ENCODE measurements at places on chromosomes 12 and 14.
A peak's percentile ranks its signal among the peaks of the same experiment; 100 is the strongest.

DNA sequence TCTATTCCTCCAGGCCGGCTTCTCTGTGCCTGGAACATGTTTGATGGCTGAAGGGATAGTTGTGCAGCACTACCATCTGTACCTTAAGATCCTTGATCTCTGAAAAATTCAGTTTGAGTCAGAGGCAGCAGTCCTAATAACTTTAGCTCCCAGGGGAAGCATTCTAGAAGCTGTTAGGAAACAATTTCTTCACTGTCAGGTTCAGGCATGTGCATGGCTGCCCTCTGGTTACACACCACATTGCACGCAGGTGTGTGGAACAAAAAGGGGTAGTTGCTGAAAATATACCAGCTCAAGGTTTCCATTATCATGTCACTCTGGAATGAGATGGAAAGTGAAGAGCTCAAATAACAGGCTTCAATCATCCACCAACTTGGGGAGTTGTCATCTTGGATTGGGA is 80.1 kb downstream of the CHST11 start:
- DNase-seq: no peak

- DNase-seq: no peak
These were observed 163.9 kb upstream of the PRMT8 start for GRCh38 chr12:3326850-3327780.

DNA sequence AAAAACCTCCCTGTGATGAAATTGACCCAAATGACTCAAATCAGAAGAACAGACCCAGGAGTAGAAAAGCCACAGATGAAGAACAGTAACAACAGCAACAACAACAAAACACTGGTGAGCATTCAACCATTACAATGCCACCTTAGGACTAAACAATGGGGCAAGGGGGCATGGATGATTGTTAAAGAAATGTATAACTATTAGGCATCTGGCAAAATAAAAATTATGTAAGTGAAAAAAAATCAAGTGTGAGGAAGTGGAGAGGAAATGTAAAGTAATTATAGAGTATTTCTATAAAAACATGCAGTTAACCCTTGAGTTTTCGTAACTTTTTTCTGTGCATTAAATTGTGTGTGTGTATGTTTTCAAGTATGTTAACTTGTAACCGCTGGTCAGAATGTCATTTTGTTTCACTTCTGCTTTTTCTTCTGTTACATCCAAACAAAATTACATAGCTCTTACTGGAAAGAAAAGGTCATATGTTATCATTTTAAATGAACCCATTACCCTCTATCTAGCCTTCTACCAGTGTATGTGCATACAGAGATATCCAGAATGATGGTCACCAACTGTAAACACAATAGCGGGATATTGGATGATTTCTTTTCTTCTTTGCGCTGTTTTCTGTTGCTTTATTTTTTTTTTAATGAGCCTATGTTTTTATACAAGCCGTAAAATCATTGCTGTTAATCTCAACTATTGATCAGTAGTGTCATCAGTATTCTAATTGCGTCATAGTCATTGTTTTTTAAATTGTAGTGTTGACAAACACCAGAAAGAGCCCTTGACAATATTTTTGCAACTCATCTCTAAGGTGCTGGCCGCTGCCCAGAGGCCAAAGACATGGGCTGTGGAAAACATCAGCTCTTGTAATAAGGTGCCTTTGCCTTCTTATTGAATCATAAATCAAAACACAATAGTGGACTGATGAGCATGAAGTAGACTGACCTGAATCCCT is 170.6 kb downstream of the CRADD start:
- no peak for DNase-seq

DNA sequence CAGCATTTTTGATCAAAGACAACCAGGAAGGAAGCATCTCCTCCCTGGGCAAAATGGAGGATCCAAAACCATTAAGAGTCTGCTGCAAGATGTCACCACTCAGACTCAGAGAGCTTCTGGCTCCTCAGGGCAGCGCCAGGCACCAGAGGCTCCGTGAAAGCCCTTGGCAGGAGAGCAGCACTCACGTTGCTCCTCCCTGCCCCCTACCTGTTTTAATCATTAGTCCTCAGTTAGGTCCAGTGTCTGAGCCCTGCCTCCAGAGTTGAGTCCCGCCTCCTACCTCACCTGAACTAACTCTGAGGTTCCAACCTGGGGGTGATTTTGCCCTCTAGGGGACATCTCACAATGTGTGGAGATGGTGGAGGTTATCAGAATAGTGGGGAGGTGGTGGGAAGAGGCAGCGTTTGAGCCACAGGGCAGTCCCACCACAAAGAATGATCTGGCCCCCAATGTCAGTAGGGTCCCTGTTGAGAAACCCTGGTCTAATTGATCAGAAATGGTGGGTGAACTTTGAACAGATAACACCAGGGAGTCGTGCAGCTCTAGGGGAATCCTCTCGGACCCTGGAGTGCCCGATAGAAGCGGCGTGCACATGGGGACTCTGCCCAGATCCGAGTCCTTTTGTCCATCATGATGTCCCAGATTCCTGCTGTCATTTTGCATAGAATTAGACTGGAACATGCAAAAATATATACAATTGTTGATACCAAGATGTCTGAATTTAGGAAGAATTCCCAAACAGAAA is 156.7 kb upstream of the DIO3 start:
- peak; percentile 57 for DNase-seq

DNA sequence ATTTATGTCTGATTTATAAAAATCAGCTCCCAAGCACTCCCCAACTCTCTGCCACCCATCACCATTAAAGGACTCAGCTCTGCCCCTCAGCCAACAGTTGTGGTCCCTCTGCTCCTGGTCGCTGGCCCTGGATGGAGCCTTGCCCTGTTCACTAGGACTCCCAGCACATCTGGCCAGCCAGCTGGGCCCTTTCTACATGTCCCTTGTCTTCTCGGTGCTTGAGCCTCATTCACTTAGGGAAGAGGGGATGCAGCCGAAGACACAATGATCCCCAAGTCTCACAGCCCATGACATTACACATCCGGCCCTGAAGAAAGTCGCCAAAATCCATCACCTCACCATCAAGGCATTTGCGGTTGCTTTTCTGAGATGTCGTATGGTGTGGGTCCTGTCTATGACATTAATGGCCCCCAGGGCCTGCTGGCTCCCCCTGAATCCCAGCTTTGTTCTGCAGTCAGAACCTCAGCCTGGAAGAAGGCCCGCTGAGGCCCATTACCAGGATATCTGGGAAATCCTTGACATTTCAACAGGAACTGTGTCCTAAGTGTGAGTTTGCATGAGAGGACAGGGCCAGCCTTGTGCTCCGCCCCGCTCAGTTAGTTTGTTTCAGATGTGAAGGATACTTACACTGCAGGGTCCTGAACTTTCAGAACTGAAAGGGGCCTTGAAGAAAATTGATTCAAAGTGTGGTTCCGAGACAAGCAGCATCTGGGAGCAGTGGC is 19.1 kb downstream of the TSPAN11 start:
- DNase-seq: no peak

DNA sequence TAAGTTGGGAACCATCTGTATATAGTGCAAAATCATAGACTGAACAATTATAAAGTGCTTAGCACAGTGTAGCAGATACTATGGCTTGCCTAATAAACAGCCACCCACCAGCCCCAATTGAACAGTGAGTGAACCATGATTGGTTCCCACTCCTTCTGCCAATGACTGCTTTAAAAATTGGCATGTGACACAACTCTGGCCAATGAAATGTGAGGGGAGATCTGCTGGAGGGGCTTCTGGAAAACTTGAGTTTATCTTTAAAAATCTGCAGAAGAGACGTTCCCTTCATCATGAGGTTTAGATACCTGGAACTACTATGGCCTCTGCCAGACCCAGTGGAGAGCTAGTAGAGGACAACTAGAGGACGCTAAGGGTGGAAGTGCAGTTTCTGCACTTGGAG is 4.7 kb downstream of the PIGH start:
- DNase-seq: no peak

GRCh38 chr14:90544566-90544965 is 147.7 kb downstream of the CALM1 start:
- no peak for DNase-seq

GRCh38 chr12:25797386-25797785 is 161.1 kb upstream of the RASSF8 start:
- no peak for DNase-seq

- no peak for DNase-seq
These were observed 3.0 kb upstream of the KRT3 start for GRCh38 chr12:52798671-52799504.

GRCh38 chr14:72559202-72559601 is 334.7 kb downstream of the DPF3 start:
- no peak for DNase-seq

GRCh38 chr12:65941388-65941787 is 117.1 kb downstream of the HMGA2 start:
- no peak for DNase-seq

DNA sequence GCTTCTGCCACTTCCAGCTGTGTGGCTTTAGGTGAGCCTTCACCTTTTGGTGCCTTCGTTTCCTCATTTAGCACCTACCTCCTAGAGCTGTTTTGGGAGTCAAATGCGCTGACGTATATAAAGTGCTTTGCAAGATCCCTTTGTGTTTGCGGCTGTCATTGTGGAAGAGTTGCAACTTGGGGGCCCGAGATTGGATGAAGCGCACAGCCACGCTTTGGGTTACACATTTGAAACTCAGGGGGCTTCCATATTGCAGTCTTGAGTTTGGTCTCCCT is 636 bp upstream of the ARL6IP4 start:
- DNase-seq: no peak

GRCh38 chr12:49706351-49707127 is 666 bp downstream of the FMNL3 start:
- peak; percentile 65 for DNase-seq

DNA sequence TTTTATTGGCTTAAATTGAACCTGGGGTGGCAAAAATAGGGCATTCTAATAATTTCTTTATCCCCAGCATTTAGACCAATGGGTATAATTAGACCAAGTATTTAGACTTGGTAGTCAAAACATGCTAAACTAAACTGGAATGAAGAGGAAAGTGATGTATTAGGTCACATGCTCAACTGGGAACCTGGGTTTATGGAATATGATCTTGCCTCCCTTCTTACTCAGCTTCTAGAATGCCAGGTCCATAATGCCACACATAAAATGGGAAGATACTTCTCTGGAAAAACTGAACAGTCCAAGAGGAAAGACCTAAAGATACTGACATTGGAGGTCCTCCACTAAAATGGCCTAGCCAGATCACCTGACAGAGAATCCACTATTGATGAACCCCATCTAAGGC is 6.2 kb upstream of the BIN2 start:
- DNase-seq: no peak

GRCh38 chr14:95311752-95312151 is 8.0 kb downstream of the CLMN start:
- DNase-seq: no peak

GRCh38 chr12:68435299-68435637 is 103.1 kb upstream of the MDM1 start:
- DNase-seq: no peak

DNA sequence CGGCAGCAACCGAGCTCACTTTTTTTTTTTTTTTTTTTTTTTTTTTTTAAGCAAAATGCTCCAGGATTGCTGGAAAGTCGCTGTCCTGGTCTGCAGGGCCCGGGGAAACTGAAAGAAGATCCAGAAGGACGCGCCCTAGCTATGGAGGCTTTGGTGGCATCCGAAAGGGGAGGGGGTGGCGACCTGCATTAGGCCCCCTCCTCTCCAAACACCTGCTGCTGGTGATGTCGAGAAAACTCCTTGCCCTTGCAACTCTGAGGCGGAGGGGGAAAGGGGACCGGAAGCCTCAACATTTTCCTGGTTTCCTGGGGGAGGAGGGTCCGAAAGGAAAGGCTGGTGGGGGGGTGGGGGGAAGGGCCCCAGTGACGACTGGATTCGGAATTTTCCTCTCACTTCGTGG is 421.1 kb downstream of the VRK1 start:
- DNase-seq: peak; percentile 77

DNA sequence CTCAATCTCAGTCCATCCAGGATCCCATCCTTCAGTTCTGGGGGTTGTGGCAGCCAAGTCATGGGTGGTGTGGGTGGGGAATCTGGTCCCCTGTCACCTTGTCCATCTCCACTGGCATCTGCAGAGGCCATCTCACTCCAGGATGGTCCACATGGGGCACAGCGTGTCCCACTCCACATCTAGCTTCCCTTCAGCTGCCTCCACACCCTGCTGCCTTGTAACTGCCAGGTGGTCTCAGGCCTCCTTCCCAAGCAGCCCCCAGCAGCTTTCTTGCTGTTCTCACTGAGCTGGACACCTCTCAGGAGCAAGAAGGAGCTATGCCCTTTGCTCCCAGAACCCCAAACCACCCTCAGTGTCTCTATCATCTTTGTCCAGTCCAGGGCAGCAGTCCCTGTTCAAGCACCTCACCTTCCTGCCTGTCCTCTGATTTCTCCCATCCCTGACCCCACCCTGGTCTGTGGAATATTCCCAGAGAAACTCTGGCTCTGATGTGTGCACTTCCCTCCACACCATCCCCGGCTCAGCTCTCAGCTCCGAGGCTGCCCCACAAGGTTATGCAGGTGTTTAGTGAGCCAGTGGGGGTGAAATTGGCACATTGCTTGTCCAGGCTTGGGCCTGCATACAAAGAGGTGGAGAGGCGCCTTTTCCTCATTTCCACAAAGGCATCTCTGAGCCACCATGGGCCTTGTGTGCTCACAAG is 13.7 kb upstream of the DYNC1H1 start:
- DNase-seq: no peak

DNA sequence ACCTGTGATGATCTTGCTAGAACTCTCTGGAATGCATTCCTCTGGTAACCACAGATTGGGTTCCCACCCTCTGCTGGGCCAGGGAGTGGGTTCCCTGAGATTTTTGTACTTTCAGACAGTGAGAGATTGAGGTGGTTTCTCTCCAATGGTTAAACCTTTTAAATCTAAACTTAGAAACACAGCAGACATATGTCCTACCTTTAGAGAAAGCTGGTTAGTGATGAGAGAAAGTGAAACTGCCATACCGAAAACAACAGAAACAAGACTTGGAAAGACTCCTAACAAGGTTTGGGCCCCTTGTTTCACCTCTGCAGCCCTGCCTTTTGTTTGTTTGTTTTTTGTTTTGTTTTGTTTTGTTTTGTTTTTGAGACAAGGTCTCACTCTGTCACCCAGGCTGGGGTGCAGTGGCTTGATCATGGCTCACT is 9.7 kb upstream of the SGPP1 start:
- no peak for DNase-seq

- no peak for DNase-seq
These were observed 49.5 kb downstream of the PRMT8 start for GRCh38 chr12:3540387-3540990.

DNA sequence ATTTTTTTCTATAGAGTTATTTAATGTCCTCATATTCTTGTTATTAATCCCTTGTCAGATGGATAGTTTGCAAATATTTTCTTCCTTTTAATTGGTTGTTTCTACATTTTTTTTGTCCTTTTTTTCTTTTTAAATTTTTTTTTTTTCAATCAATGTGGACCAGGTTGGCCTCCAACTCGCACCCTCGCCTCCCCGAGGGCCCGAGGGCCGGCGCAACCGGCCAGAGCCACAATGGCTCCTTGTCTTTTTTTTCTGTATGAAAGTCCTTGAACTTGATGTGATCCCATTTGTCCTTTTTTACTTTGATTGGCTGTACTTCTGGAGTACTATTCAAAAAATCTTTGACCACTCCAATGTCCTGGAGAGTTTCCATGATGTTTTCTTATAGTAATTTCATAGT is 17.7 kb upstream of the SLCO1B1 start:
- no peak for DNase-seq

- no peak for DNase-seq
These were observed 51.3 kb downstream of the IQSEC3 start for GRCh38 chr12:117816-118345.

GRCh38 chr12:89179983-89180382 is 172.3 kb downstream of the DUSP6 start:
- no peak for DNase-seq

All from GM23338 (cell line).